ENCODE measurements at places on chromosomes 3 and 15.
A peak's percentile ranks its signal among the peaks of the same experiment; 100 is the strongest.

DNA sequence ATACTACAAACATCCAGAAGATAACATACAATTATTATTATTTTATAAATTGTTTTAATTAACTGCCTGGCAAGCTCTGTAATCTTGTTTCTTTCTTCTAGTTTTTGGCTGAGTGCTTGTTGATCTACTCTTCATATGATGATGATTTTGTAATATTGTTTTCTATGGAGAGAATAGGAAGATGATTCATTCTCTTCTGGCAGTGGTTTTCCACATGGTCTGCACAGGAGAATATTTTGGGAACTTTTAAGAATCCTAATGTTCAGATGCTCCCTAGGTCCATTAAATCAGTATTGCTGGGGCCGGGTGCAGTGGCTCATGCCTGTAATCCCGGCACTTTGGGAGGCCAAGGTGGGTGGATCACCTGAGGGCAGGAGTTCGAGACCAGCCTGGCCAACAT lies 37.6 kb downstream of the CACNA2D3 start:
- no peak for DNase-seq

DNA sequence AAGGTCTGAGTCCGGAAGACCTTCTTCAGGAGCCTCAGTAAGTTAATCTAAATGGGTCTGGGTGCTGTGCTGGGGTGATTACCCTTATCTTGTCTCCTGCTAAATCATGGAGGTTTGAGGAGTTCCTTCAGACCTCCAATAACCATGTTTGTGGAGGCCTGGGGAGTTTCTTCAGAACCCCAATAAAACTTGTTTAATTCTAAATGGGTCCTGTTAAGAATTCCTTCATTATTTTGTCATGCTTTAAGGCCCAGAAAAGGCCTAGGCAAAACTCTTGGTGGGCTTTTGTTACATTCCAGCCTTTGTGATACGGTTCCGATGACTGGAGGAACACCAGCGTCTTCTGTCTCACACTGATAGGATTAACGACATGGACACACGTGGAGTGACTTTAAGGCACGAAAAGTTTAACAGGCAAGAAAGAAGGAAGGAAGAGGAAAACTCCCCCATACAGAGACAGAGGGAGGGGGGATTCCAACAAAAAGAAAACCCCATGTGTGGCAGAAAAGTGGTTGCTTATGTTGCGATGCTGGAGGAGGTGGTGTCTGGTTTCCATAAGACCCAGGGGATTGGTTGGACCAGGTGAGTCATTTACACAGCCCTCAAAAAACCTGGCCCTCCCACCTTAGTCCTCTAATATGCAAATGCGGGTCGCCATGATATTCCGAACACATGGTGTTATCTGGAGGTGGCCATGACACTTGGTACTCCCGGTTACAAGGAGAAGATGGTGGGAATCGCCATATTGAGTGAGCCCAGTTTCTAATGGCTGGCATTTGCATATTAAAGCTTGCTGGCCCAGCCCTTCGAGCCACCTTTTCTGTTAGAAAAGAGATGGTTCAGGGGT lies 72.6 kb upstream of the MFGE8 start:
- DNase-seq = no peak

DNA sequence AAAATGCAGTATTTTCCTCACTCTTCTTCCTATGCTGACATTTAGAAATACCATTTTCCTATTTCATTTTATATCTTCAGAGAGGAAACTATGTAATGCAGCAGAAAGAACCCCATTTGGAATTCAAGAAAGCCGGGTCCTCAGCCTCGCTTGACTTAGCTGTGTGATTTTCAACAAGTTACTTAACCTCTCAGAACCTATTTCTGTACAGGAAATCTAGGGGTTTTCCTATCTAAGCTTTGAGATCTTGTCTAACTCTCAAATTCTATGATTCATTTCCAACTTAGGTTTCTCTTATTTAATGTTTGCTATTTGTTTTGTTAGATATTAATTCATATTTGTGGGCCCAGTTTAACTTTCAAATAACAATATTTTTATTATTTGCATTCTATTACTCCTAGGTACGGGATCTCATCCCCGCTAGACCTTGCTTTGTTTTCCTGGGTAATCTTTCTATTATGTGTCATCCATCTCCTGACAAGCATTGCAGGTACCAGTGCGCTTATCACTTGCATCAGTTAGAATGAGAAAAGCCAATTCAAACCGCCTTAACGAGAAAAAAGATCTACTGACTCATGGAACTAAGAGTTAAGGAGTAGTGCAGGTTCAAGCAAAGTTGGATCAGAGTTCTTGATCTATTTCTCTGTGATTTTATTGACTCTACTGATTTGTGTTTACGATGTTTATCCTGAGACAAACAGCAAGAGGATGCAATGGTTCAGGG lies 70.6 kb upstream of the BHLHE40 start:
- no peak for DNase-seq

GRCh38 chr3:53846134-53846850 lies at the start of the genes CHDH and IL17RB:
CHDH (minus strand) TSS chr3:53846419; CDS start chr3:53824008, 22,411 bp downstream.
IL17RB (plus strand) TSS chr3:53846568; CDS start chr3:53846589, 21 bp downstream.
- peak; percentile 58 for DNase-seq

GRCh38 chr3:37338500-37338899 lies 164.1 kb upstream of the LRRFIP2 start:
- DNase-seq = no peak

GRCh38 chr3:127732303-127732702 lies 59.6 kb downstream of the ABTB1 start:
- DNase-seq = no peak

DNA sequence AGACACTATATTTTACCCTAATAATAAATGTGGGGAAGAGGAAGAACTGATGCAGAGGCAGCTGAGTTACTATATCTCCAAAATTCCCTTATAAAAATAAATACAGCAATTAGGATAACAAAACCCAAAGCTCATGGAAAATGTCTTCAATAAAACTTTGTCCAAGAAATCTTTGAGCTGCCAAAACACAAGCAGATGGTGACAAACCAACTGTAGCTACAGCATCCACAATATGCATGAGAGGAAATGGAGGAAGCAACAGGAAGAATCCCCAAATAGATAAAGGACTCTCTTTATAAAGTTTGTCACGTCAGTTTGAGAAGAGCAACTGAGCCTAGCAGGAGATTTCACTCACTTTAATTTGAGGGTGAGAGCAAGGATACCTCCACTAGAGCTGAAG lies 638.2 kb downstream of the IGSF11 start:
- no peak for DNase-seq
